ENCODE measurements at places on chromosomes 7 and 10.
A peak's percentile ranks its signal among the peaks of the same experiment; 100 is the strongest.

- no peak overlapping the region for H3K4me3 ChIP-seq
- no peak overlapping the region for H3K27ac ChIP-seq
- H3K27me3 ChIP-seq, result peaks cover 32% of the 10 kb centered on the region
- DNase-seq, result peak; percentile 63
These were observed 151.4 kb downstream of the CDH23 start for GRCh38 chr10:71547876-71548846.

DNA sequence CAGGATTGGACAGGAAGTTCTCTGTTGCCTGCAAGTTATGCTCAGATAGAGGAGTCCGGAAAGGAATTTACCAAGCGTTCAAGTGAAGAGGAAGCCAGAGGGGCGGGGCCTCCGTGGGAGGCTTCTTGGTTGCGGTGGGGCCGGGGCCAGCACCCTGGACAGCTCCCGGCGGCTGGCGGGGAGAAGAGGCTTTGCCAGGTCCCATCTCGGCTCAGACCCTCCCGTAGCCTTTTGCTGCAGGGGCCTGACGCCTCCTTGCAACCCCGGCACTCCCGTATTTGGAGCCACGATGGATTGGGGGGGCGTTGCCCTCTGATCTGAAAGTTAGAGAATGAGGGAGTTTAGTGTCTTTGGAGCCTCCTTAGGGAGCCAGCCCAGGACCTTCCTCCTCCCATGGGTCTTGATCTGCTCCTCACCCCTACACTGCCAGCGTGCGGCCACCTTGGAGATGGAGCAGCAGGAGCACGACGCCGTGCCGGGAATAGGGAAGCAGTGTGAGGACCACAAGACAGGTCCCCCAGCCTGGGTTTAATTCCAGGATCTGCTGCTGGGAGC is 3.1 kb upstream of the SLC18A3 start:
- no peak overlapping the region for H3K4me3 ChIP-seq
- H3K36me3 ChIP-seq, result no peaks in the 10 kb centered on the region
- H3K27ac ChIP-seq, result no peak overlapping the region
- H3K27me3 ChIP-seq, result no peaks in the 10 kb centered on the region
- no peaks in the 10 kb centered on the region for H3K4me1 ChIP-seq
- peak; percentile 95 for DNase-seq

GRCh38 chr10:101130984-101131961 is at the start of gene TLX1:
TLX1 (plus strand) TSS chr10:101131300; CDS start chr10:101131542, 242 bp downstream.
- no peaks in the 10 kb centered on the region for H3K36me3 ChIP-seq
- H3K27me3 ChIP-seq, result peaks cover 23% of the 10 kb centered on the region
- no peak within 1 kb of the TSS for H3K27ac ChIP-seq
- peak; percentile 46 for DNase-seq
- no peaks in the 10 kb centered on the region for H3K4me1 ChIP-seq

DNA sequence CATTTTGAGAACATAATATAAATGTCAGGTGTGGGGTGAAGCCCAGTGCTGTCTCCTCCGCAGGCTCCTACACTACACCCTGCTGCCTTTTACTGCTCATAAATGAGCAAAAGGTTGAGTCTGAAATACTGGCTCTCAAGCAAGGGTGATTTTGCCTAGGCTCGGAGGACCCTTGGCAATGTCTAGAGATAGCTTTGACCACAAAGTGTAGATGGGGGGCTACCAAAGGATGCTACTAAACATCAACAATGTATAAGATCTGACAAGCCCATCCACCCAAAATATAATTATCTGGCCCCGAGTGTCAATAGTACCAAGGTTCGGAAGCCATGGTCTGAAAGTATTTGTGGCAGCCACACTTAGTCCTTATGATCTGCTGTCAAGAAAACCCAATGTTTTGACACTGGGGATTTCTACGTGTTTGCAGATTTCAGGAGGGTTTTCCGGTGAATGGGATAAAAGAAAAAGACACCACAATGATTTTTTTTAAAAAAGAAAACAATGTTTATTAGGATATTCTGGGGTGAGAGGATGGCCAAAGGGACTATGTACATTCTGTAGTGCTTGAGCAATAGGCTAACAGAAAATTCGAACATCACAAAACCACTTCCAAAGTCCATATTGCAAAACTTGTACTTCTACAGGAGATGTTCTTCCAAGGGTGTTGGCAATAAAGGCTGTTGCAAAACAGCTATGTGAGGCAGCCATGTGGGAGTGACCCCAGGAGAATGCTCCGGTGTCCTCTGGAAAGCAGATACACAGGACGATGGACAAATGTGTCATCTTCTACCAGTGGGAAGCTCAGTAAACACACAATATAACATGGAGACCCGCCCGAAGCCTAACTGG is 216.3 kb downstream of the GFRA1 start:
- H3K27ac ChIP-seq, result no peak overlapping the region
- H3K27me3 ChIP-seq, result no peaks in the 10 kb centered on the region
- no peaks in the 10 kb centered on the region for H3K36me3 ChIP-seq
- no peaks in the 10 kb centered on the region for H3K4me1 ChIP-seq
- no peak overlapping the region for H3K4me3 ChIP-seq
- DNase-seq, result no peak

- no peak overlapping the region for H3K27ac ChIP-seq
- no peak for DNase-seq
- H3K4me3 ChIP-seq, result no peak overlapping the region
- no peaks in the 10 kb centered on the region for H3K27me3 ChIP-seq
These were observed 40.1 kb upstream of the LRRC4 start for GRCh38 chr7:128071376-128071775.

DNA sequence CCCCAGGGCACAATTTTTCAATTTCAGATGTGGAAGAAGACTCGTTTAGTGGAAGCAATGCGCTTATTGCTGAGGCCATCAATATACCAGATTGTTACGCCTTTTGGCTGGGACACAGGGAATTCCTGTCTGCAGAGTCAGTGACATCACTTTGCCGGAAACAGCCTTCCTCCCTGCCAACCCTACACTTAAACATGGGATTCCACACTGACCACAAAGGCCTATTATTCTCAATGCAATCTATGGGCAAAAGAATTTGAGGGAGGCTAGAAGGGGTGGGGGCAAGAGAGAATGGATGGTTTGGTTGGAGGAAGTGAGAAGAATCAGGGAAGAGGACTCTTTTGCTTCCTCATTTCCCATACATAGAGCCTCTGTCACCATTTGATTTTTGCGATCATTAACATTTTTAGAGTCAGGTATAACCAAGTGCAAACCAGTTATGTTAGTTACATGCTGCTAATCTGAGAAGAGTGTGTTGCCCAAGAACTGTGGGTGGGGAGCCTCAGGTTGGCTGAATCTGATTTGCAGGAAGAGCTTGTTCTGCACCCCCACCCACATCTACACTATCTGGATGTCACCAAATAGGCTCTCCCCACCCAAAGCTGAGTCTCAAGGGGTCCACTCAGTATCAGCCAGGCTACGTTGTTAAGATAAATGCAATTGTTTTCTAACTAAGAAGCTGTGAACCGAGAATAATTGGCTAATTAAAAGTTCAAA is 58.2 kb downstream of the ENTPD1 start:
- DNase-seq, result no peak
- no peaks in the 10 kb centered on the region for H3K36me3 ChIP-seq
- no peak overlapping the region for H3K4me3 ChIP-seq
- H3K27ac ChIP-seq, result no peak overlapping the region

- no peak for DNase-seq
- H3K36me3 ChIP-seq, result no peaks in the 10 kb centered on the region
- H3K27me3 ChIP-seq, result no peaks in the 10 kb centered on the region
These were observed 22.1 kb upstream of the PRKG1 start for GRCh38 chr10:51052163-51052562.

DNA sequence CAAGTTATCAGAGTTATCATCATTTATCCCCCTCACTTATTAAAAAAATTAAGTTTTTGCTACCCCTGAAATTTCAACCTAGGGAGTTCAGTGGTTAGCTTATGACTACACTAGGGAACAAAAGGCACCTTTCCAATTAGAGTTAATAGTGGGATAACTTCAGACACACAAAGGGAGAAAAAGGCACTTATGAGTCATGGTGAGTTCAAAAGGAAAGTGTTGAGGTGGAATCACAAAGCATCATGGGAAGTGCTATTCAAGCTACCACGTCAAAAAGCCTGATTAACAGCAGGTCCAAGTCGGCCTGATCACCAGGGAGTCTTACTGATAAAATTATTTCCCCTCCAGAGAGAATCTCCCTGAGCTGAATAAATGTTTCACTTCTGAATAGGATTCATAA is 165.7 kb downstream of the C7orf25 start:
- no peak overlapping the region for H3K27ac ChIP-seq
- H3K4me1 ChIP-seq, result no peaks in the 10 kb centered on the region
- no peaks in the 10 kb centered on the region for H3K36me3 ChIP-seq
- H3K4me3 ChIP-seq, result no peak overlapping the region
- DNase-seq, result no peak

Measured in K562 (cell line).